ENCODE measurements at places on chromosomes 1 and 21. TPM values are rescaled to one million over a fixed set of nuclear protein-coding genes. Genes with fewer than 3 reads are reported as not detected.

- peak; percentile 80 for DNase-seq
Measured at GRCh38 chr1:11204396-11205190, 15.4 kb downstream of the ANGPTL7 start.

DNA sequence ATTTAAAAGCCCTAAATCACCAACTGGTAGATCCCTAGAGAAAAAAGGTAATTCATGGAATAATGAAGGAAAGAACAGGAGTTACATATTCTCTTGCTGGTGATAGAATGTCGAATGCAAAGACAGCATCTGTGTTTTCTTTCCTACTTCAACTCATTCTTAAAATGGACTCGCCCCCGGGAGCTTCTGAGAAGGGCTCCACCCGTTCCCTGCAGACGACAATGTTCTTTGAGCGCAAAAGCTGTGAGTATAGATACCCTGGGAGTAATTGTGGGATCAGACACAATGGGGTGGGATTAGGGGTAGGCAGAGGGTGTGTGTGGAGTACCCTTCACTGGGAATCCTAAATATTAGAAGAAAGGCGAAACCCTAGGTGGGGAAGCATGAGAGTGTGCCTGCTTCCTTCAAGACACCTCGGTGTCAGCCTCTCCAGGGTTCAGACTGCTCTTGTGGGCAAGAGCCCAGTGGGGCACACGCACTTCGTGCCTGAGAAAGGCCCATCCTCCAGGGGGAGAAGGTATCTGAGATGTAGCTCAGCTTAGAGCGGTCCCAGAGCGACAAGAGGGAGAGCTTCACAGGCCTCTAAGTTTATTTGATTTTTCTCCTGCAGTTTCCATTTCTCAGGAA is 123.3 kb upstream of the DPYD start:
- no peak for DNase-seq

GRCh38 chr1:230674581-230674980 is 32.3 kb downstream of the COG2 start:
- DNase-seq = no peak

Gene SPATA45
- total RNA-seq = 1.9 TPM

GRCh38 chr1:2469103-2469940 is 6.8 kb upstream of the PLCH2 start:
- DNase-seq = peak; percentile 89

DNA sequence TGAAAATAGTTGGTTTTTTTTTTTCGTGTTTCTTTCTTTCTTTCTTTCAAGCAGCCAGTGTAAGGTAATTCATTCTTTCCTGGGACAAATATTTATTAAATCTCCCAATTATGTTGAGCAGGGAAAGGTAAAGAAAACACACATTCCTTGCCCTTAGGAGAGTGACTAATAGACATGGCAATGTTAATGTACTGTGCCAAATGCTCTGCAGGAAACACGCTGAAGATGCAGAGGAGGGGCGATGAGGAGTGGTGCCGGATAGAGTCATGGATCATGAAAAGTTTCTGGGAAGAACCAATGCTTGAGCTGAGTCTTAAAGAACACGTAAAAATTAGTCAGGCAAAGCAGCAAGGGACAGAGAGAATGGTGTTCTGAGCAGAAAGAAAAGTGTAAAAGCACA is 199.2 kb downstream of the DNM3 start:
- DNase-seq = no peak

GRCh38 chr1:19452221-19452663 is 33.1 kb downstream of the CAPZB start:
- no peak for DNase-seq

- DNase-seq = no peak
Measured at GRCh38 chr1:91054780-91055481, 33.1 kb upstream of the ZNF644 start.

- DNase-seq = no peak
Measured at GRCh38 chr1:63362578-63362977, 4.8 kb upstream of the ALG6 start.

DNA sequence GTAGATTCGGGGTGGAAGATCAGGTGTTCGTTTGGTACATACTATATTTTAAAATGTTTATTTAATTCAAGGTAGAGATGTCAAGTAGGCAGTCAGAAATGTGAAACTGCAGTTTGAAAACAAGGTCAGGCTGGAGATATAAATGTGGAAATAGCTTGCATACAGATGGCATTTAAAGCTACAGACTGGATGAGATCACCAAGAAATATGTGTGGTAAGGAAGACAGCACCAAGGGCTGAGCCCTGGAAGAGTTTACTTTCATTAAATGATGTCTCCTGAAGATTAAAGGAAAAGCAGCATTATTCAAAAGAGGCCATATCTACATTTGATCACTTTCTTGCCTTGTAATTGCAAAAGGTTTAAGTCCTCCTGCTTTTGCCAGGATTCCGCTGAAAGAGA is 271.3 kb downstream of the PTBP2 start:
- no peak for DNase-seq

GRCh38 chr1:34060901-34061415 is 104.1 kb downstream of the CSMD2 start:
- no peak for DNase-seq

DNA sequence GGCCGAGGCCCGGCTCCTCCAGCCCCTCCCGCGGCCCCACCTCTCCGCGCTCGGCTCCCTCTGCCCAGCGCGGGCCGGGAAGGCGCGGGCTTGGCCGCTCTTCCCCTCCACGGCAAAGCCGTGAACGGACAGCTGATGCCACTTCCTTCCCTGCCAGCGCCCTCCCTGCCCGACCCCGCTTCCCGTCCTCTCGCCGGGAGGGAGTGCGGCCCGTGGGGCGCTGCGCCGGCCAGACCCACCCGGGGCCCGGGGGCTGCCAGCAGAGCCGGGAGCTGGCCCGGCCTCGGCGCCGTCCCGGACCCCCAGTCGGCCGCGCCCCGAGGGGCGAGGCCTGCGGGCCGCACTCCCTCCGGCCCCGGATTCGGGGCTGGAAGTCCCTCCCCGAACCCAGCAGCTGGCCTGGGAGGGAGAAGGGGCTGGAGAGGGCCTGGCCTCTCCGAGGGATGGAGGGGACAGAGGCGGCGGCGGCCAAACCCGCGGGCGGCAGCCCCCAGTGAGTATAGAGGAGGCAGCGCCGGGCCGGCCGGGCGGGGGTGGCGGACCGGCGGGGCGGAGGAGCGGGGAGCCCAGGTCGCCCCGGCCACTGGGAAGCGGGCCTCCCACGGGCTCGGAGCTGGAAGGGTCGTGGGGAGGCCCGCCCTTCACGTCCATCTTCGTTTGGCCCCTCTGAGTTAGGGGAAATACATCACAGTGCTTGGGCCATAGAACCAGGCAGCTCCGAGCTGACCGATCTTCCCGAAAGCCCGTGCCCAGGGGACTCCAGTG is at the start of gene KIAA1614:
Gene KIAA1614 (plus strand): TSS at position 97 of the 765 bp plus-strand sequence. CDS start 347 bp downstream, at position 444.
- DNase-seq = peak; percentile 72

Gene RXFP4
- total RNA-seq = not detected

Gene CGN
- total RNA-seq = 4.6 TPM

- DNase-seq = peak; percentile 91
Measured at GRCh38 chr1:2003541-2004131, at the start of gene CFAP74. TSS of gene CFAP74 (minus strand) at chr1:2003786. CDS start at chr1:1990956, 12,830 bp downstream.

DNA sequence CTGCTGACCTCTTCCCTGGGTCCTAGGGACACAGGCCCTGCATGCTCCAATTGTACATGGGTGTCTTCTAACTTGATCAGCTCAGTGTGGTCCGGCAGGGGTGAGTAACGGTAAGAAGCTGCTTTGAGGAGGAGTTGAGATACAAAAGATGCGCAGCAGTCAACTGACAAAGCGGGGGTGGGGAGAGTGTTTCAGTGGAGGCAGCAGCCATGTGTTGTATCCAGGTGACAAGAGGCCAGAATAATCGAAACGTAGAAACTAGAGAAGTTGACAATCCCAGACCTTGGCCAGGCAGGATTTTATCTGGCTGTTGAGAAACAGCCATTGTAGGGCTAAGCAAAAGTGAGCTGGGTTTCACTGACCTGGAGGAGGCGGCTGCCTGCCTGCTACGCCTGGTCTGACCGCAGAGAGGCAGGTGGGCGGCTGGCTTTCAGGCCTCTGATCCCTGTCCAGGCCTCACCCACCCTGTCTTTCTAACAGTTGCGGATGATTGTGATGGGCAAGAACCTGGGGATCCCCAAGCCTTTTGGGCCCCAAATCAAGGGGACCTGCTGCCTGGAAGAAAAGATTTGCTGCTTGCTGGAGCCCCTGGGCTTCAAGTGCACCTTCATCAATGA is 28.8 kb downstream of the PADI6 start:
- DNase-seq = no peak

GRCh38 chr1:75870951-75871350 is 61.3 kb downstream of the ASB17 start:
- DNase-seq = no peak

Gene TPR
- total RNA-seq = 93.1 TPM

- no peak for DNase-seq
Measured at GRCh38 chr1:201887116-201887866, 1.4 kb upstream of the SHISA4 start.

DNA sequence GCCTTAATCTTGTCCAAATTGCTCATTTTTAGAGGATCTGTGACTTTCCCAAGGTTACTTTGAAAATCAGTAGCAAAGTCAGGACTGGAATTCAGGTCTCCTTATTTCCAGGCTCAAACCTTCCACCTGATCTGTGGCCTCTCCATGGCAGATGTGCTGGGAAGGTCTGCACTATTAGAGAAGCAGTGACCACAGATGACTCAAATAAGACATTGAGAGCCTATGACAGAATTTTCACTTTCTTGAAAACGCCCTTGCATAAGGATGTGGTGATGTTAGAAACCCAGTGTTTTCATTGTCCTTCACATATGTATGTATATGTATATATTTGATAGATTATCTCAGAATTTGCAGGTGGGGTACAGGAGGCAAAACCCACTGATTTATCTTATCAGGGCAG is 45.3 kb downstream of the TTC39A start:
- DNase-seq = no peak

Gene ZNF697
- 28.3 TPM for total RNA-seq

DNA sequence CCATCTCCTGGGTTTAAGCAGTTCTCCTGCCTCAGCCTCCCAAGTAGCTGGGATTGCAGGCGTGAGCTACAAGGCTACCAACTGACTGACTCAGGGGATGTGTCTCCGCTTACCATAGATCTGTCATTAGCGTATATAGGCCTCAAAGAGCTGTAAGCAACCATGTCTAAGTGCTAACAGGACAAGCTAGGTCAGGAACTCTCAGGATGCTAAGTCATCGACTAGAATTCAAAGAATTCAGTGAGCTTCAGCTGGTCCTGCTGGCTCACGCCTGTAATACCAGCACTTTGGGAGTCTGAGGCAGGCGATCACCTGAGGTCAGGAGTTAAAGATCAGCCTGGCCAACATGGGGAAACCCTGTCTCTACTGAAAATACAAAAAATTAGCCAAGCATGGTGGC is 29.5 kb downstream of the CAPN2 start:
- DNase-seq = no peak

DNA sequence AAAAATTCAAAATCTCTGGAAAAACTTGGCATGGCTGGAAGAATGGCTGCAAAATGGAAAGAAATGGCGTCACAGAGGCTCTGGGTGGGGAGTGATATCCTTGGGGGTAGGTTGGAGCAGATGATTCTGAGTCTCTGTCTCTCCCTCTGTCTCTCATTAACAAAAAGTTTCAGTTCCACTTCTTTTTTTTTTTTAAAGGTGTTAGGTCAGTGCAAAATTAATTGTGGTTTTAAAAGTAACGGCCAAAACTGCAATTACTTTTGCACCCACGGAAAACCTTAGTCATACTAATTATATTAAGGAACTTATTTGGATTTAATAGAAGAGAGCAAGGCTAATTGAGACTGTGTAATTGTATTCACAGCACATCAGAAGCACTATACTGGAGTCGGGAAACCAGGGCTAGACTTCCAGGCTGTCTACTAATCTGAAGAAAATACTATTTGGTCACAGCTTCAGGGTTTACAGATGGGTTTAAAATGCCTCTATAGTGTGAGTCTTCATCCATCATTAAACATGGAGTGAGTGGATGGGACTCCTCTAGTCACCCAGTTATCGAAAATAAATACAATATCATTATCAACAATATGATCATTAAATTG is 289.1 kb upstream of the PLD5 start:
- no peak for DNase-seq

Gene HYI
- 28.0 TPM for total RNA-seq

- DNase-seq = no peak
Measured at GRCh38 chr21:46098303-46099141, 610 bp downstream of the COL6A2 start.

DNA sequence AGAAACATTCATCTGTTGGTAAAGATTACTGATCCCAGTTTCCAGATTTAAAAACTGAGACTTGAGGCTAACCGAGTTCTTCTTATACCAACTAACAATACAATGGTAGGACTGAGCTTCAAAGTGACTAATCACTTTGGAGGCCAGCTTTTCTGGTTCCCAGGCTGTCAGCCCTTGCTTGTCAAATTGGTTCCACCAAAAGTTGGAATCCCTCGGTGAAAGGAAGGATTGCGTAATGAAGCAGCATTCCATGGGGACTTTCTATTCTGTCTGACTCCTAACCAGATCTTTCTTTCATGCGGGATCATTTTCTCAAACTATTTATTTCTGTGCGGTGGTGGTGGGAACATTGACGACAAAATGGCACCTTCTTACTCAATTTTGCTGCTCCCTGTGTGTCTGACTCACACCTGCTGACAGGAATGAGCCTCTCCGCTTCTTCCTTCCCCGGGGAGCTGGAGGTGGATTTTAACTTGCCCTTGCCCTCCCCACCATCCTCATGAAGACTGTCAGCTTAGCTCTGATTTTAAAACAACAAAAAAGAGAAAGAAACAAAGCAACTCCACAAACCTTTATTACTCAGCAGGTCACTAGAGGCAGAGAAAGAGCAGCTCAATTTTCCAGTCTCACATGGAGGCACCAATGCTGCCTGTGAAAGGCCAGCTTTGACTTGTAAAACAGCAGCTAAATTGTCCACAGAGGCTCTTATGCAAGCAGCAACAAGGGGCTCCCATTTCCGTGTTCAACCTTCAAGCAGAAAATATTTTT is 32.9 kb upstream of the RASAL2 start:
- no peak for DNase-seq

DNA sequence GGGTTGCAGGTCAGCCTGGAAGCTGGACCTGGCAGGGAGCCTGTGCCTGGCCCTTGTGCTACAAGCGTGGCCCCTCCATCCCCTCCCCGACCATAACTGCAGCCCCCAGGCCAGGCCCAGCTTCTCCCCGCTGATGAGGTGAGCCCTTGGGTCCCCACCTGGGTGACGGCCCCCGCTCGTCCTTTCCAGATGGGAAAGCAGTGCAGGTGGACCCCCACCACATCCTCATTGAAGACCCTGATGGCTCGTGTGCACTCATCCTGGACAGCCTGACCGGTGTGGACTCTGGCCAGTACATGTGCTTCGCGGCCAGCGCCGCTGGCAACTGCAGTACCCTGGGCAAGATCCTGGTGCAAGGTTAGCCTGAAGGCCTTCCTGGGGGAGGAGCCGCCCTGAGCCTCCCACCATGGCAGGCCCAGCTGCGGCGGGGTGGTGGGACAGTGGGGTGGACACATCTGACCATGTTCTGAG is 56.9 kb downstream of the TRIM11 start:
- DNase-seq = no peak

Gene S100A8
- 2.9 TPM for total RNA-seq

GRCh38 chr1:116260621-116261020 is 112.4 kb upstream of the ATP1A1 start:
- no peak for DNase-seq

All from cerebellum (tissue), 4 donors.